ENCODE measurements at places on chromosomes 4 and X.

- no peak for DNase-seq
Observed at GRCh38 chr4:5963611-5964010, 54.6 kb downstream of the C4orf50 start.

DNA sequence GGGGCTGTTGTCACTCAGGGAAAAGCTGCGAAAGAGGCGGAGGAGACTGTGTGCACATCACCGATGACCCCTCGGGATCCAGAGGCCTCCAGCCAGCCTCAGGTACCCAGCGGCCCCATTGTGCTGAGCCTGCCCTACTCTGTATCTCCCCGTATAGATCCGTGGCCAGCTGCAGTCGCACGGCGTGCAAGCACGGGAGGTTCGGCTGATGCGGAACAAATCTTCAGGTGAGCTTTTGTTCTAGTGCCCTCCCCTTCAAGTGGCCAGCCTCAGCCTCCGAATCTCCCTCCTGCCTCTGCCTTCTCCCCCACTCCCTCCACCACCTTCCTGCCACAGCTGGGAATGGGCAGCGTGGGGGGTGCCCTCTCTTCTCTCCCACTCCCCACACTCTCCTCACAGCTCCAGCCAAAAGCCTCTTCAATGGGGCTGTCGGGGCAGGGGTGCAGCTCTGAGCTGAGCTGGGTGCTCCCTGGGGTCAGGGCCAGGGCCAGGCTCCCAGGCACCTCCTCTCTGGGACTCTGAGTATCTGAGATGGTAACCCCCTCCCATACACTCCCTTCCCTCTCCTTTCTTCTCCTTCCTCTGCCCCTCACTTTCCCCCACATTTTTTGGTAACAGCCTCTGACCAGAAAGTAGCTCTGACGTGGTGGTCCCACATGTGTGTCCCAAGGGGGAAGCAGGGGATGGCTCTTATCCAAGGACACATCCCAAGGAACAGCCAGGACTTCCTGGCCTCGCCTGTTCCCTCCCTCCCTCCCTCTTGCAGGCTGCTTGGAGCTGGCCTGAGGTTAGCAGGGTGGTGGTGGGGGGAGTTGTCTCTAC is 20.4 kb upstream of the UBA1 start:
- DNase-seq = no peak

DNA sequence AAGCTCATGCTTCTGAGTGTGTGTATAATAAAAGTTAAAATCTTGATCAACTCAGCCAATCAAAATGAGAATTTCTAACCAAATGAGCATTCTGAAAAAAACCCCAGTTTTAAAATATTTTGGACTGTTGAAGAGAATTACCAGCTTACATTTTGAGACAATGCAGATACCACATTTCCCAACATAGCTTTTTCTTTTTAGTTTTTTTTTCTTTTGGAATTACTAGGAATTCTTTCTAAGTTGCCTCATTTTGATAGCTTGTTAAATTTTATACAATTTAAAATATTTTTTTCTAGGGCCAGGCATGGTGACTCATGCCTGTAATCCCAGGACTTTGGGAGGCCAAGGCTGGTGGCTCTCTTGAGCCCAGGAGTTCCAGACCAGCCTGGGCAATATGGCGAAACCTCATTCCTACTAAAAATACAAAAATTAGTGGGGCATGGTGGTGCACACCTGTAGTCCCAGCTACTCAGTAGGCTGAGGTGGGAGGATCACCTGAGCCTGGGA is 2.2 kb downstream of the RP2 start:
- no peak for DNase-seq

- DNase-seq = peak; percentile 62
Observed at GRCh38 chr4:110586131-110586850, 36.6 kb downstream of the PITX2 start.

- peak; percentile 11 for DNase-seq
Observed at GRCh38 chrX:110853610-110854009, 58.0 kb upstream of the CHRDL1 start.

DNA sequence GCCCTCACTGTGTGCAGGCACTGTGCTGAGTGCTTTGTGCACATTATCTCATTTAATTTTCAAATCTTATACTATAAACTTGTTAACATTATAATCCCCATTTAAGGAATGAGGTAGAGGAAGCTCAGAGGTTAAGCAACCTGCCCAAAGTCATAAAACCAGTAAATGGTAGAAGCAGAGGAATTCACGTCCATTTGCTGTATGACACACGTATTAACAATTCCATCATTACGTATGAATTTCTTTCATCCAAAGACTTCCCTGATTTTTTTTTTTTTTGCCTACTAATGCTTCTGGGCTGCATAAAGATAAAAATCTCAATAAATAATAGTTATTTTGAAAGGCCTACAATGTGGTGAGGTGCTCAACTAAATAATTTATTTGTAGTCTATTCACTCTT is 64.5 kb upstream of the H2AZ1 start:
- DNase-seq = no peak

GRCh38 chr4:99847362-99847976 is 30.8 kb downstream of the DAPP1 start:
- DNase-seq = peak; percentile 46
